ENCODE measurements at places on chromosomes 5 and 9.

DNA sequence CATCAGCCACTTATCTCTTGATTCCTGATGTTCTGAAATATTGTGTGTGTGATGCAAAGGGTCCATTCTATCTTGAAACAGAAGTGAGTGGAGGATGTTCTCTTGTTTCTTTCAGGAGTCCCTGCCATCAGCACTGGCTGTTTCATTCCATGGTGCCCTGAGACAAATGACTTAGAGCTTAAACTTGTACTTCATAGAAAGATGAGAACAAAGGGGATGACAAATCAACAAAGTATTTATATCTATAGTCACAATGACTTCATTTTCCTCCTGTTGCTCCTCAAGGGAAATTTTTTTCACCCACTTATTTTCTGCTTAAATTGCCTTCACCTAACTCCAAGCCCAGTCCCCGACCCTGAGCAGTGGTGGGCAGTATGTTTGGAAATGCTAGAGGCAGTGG, 171.6 kb downstream of the TARS1 start:
- DNase-seq, result no peak

GRCh38 chr9:91486699-91487497, 63.3 kb upstream of the NFIL3 start:
- no peak for DNase-seq

DNA sequence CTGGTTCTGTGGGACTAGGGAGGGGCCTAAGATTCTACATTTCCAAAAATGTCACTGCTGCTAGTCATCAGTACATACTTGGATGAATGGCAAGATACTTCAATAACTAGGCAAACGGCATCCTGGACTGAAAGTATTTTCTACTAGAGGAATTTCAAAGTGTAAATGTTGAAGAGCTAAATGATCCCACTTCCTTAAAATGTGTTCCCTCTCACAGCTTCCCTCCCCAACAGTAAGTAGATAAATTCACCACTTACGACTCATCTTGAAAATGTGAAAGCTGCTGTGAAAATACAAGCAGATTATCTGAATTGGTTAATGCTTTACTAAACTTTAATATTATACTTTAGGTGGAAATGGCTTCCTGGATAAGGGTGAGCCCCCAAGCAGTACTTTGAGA, 1571.5 kb upstream of the WWC1 start:
- no peak for DNase-seq

- no peak for DNase-seq
These were observed 150.4 kb downstream of the FSTL4 start for GRCh38 chr5:133461796-133462516.

DNA sequence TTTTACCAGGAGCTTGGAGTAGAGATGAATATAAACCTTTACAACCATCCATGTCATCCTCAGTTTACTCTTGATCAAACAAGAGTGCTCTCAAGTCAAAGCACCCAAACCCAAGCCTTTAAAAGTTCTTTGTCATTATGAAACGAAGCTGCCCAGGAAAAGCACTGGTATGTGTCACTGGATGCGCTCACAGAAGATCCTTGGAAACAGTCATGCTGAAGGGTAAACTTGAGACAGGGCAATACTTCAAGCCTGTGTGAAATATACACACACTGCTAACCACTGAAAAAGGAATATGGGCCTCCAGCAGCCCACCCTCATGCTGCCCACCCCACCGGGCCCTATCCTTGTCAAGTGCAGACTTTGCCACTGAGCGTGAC, 84.5 kb downstream of the PRRT1B start:
- DNase-seq, result no peak

GRCh38 chr9:68896486-68896885, 117.4 kb downstream of the PRKACG start:
- no peak for DNase-seq

- DNase-seq, result no peak
These were observed 101.4 kb downstream of the ARHGAP26 start for GRCh38 chr5:142871363-142872193.

- DNase-seq, result no peak
These were observed 13.1 kb downstream of the NR6A1 start for GRCh38 chr9:124758061-124758460.

DNA sequence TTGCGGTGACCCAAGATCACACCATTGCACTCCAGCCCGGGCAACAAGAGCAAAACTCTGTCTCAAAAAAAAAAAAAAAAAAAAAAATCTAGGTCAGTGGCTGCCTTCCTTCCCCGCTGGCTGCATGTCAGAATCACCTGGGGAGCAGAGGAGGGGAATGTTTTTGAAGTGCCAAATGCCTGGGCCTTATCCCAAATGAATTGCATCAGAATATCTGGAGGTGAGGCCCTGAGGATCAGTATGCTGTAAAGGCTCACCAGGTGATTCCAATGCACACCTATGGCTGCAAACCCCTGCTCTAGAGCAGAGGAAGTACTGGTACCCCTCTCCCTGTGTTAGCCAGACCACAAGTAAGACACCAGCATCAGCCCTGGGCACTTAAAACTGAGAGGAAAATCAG, 44.7 kb upstream of the GABRP start:
- DNase-seq, result no peak

DNA sequence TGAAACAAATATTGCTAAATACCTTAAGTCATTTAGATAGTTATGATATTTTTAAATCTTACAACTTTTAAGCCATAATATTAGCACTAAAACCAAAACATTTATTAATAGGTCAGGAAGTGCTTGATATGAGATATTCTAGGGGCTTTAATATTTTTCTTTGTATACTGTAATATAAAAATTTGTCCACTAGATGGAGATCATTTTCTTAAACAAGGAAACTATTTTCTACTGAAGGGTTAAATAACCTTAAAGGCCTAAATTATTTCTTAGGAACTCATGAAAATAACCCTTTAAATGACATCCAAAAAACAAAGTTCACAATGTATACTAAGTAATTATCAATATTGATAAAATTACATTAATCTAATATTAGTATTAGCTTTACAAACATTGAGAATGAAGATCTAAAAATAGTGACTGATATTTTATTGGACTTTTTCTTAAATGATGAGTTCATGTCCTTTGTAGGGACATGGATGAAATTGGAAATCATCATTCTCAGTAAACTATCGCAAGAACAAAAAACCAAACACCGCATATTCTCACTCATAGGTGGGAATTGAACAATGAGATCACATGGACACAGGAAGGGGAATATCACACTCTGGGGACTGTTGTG, 635.7 kb downstream of the RAB3C start:
- no peak for DNase-seq

GRCh38 chr9:91714020-91714806, 235.8 kb downstream of the ROR2 start:
- peak; percentile 19 for DNase-seq

- DNase-seq, result no peak
These were observed 5.2 kb upstream of the ZDHHC11 start for GRCh38 chr5:855771-856530.

DNA sequence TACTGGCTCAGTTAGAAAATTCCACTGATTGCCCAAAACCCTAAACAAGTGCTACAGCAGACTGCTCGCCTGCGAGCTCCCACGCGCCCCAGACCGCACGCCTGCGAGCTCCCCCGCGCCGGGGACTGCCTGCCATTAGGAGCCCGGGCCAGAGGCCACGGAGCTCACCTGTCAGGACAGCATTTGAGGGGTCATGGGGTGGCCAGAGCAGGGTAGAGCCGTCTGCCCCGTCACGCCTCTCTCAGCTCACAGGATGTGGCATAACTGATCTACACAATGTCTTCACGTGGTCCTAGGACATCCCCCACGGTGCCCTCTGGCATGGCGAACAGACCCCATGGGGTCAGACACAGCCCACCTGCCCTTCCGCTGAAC, 29.1 kb upstream of the LRRC14B start:
- no peak for DNase-seq

- DNase-seq, result no peak
These were observed 92.2 kb upstream of the ADAMTS19 start for GRCh38 chr5:129367883-129368282.

DNA sequence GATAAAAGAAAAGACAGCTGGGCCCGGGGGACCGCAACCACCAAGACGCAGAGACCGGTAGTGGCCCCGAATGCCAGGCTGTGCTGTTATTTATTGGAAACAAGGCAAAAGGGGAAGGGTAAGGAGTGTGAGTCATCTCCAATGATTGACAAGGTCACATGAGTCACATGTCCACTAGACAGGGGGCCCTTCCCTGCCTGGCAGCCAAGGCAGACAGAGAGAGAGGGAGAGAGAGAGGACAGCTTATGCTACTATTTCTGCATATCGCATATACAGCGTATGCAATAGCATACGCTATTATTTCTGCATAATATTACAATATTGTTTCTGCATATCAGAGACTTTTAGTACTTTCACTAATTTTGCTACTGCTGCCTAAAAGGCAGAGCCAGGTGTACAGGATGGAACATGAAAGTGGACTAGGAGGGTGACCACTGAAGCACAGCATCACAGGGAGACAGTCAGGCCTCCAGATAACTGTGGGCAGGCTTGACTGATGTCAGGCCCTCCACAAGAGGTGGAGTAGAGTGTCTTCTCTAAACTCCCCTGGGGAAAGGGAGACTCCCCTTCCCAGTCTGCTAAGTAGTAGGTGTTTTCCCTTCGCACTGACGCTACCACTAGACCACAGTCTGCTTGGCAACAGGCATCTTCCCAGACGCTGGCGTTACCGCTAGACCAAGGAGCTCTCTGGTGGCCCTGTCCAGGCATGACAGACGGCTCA, 50.3 kb downstream of the RFX3 start:
- no peak for DNase-seq

DNA sequence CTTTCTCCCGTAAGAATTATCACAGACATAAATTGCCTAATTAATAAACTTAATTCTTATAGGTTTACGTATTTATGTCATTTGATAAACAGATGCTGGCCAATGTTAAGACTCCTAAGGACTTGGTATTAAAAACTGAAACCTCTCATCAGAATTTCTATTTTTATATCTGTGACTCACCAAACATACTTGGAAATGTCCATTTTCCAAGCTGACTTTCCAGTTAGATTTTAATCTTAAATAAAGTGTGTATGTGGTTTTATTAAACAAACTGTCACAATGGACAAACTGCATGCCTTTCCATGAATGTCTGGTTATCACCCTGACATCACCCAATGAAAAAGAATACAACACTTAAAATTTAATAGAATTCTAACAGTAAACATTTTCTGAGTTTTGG, 12.6 kb upstream of the COL23A1 start:
- no peak for DNase-seq

- DNase-seq, result no peak
These were observed 107.4 kb upstream of the IFNE start for GRCh38 chr9:21589344-21590056.

- no peak for DNase-seq
These were observed 523.8 kb downstream of the RASEF start for GRCh38 chr9:82539146-82539545.

- DNase-seq, result no peak
These were observed 894.1 kb downstream of the PTPRD start for GRCh38 chr9:9718691-9719090.

DNA sequence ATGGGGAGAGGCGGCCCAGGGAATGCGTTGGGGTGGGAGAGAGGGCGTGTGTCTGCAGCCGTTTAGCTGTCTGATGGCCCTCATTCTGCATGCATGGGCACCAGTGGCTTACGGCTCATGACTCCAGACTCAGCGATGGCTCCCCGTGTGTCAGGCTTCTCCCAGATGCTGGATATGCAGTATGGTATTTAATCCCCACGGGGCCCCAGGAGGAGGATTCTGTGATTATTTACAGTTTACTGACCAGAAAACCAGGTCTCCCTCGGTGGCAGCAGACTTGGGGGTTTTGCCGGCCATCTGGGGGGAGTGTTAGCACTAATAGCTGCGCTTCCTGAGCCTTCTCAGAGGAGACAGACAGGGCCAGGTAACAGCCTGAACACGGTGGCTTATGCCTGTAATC, 4.3 kb downstream of the PRDM12 start:
- no peak for DNase-seq

GRCh38 chr5:76351577-76351976, 51.5 kb upstream of the IQGAP2 start:
- no peak for DNase-seq

DNA sequence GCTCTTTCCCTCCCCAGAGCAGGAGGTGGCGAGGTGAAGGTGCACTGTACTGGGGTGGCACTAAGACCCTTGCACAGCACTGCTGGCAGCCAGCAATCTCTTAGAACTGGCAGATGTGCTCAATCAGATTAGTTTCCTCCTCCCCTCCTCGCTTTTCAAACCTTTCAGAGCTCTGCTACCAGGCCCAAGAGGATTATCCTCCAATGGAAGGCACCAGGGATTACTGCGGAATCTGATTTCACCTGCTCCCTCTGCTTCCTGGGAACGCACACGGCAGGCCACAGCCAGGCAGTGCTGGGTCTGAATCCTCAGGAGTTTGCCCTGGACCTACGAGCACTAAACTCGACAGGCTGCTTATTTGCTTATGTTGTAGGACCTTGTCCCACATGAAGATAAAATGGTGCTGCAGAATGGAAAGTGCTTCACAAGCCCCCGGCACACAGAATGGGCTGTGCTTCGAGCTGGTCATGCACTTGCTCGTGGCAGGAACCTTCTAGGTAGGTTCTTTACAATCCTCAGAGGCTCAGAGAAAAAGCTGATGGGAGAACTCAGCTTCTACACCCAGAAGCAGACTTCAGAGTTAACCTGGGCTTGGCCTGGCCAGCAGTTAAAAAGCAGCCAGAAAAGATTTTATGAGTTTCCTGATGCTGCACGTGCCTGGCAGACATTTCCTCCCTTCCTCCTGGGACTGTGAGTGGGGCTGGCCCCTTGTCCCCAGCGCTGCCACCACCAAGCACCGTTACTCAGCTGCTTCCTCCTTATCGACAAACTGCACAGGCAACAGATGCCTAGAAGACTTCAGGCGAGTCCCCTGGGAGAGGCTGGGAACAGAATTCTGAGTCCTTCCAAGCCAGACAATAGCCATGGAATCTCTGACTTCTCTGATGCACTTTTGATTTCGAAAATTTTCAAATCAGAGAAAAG, 33.1 kb downstream of the FABP6 start:
- DNase-seq, result no peak

DNA sequence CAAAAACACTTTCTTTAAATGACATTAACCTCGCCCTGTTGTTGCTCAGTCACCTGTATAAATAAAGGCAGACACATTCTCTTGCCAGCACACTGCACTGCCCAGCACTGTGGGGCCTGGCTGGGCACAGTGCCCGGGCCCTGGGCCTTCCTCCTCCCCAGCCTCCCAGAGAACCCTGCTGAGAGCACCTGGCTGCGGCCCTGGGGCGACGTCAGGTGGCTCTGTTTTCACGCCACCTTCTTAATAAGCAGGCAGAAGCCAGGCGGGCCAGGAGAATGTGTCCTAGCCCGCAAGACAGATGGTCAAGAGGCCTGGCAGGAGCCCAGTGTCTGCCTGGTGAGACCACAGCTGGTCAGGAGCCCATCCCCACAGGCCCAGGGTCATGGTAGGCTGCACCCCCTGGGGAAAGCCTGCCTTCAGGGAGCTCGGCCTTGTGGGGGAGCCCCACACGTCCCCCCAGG, 8.2 kb upstream of the AGPAT2 start:
- no peak for DNase-seq

DNA sequence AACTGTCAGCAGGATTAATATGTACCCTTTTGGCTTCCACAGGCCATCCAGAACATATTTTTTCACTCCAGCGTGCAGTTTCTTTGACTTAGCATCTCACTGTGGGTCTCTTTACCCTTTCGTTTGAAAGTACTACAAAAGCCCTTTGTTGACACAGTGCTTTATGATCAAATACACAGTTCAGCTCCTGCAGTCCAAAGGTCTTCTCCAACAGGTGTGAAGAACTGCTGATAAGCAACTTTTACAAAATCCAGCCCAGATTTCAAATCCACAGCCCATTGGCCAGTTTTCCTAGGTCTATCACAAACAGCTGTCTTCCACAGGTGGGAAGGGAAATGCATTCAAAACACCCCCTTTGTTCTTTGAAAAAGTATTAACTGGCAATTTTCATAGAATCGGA, 54.8 kb downstream of the MYO10 start:
- DNase-seq, result no peak

GRCh38 chr5:129593525-129593924, 133.4 kb downstream of the ADAMTS19 start:
- no peak for DNase-seq

All from stimulated activated CD8-positive, alpha-beta memory T cell treated with anti-CD3 and anti-CD28 coated beads, Interleukin-7, amount 100 ng/mL, for 48 hours (primary cell).